ENCODE measurements at places on chromosomes 1 and 21.

GRCh38 chr1:195590649-195591048 lies 1017.6 kb downstream of the KCNT2 start:
- no peak overlapping the region for H3K4me3 ChIP-seq
- H3K36me3 ChIP-seq, result no peaks in the 10 kb centered on the region
- no peak overlapping the region for H3K27ac ChIP-seq
- no peaks in the 10 kb centered on the region for H3K27me3 ChIP-seq

DNA sequence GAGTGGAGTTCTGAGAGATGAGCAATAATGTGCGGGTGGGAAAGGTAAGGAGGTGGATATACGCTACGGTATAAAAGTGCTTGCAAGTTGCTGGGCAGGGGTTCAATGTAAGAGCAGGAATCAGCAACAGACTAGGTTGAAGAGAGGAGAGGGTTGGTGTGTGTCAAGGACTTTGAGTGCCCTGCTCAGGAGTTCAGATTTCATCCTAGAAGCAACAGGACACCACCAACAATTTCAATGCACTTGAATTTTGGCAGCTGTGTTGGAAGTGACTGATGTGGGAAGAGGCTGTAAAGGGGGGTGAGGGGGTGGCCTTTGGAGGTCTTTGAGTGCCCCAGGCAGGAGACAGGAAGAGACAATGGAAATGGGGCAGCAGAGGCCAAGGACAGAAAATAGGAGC lies 57.3 kb downstream of the RHOU start:
- H3K27me3 ChIP-seq, result no peaks in the 10 kb centered on the region
- H3K36me3 ChIP-seq, result no peaks in the 10 kb centered on the region
- H3K27ac ChIP-seq, result no peak overlapping the region
- no peak overlapping the region for H3K4me3 ChIP-seq

GRCh38 chr1:10948463-10948775 lies 64.0 kb upstream of the TARDBP start:
- no peaks in the 10 kb centered on the region for H3K36me3 ChIP-seq
- peaks cover 66% of the 10 kb centered on the region for H3K27me3 ChIP-seq
- no peak overlapping the region for H3K27ac ChIP-seq
- no peak overlapping the region for H3K4me3 ChIP-seq
- H3K4me1 ChIP-seq, result no peaks in the 10 kb centered on the region

DNA sequence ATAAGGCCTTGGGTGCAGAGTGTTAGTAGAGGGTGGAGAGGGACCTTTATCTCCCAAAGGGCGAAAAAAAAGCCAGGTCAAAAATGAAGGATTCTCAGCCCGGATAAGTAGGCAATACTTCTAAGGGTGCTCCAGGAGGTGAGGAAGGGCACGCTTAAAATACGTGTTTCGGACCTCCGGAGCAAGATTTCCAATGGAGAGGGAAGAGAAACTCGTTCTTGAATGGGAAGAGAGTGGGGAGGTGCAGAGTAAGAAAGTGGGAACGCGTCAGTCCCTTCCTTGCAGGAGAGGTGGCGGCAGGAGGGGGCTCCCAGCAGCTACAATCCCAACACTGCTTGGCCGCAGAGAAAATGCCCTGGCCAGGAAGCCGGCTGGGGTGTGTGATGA lies 581 bp downstream of the EFCAB14 start:
- H3K4me3 ChIP-seq, result peak overlapping the region; percentile 98
- no peaks in the 10 kb centered on the region for H3K36me3 ChIP-seq
- peaks cover 17% of the 10 kb centered on the region for H3K4me1 ChIP-seq
- no peaks in the 10 kb centered on the region for H3K27me3 ChIP-seq

Measured in MM.1S (cell line).